ENCODE measurements at places on chromosomes 3 and 15.
A peak's percentile ranks its signal among the peaks of the same experiment; 100 is the strongest.

GRCh38 chr3:129122412-129123011 lies 908 bp upstream of the RAB43 start:
- DNase-seq = no peak

GRCh38 chr3:136780741-136781140 lies 28.6 kb upstream of the STAG1 start:
- DNase-seq = no peak

- no peak for DNase-seq
Measured at GRCh38 chr3:24365168-24365567, 129.5 kb downstream of the THRB start.

- DNase-seq = no peak
Measured at GRCh38 chr3:105359098-105359762, 7.5 kb upstream of the ALCAM start.

- no peak for DNase-seq
Measured at GRCh38 chr3:113339616-113340244, 101.6 kb downstream of the CFAP44 start.

DNA sequence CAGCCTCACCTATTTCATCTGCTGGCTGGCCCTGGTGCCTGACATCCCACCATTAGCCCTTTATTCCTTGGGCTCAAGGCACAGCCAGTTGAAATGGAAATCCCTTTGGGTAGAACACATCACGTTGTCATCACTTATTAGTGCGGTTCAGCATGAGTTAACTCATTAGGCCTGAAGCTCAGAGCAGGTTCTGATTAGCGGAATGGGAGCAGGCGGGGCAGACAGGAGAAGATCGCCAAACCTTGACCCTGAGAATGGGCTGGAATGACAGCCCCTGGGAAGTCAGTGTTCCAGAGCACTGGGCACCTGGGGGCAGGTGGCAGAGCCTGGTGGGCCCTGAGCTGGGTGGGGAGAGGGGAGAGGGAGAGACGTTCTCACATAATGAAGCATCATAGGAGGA lies 5.8 kb downstream of the ITGA11 start:
- DNase-seq = no peak

DNA sequence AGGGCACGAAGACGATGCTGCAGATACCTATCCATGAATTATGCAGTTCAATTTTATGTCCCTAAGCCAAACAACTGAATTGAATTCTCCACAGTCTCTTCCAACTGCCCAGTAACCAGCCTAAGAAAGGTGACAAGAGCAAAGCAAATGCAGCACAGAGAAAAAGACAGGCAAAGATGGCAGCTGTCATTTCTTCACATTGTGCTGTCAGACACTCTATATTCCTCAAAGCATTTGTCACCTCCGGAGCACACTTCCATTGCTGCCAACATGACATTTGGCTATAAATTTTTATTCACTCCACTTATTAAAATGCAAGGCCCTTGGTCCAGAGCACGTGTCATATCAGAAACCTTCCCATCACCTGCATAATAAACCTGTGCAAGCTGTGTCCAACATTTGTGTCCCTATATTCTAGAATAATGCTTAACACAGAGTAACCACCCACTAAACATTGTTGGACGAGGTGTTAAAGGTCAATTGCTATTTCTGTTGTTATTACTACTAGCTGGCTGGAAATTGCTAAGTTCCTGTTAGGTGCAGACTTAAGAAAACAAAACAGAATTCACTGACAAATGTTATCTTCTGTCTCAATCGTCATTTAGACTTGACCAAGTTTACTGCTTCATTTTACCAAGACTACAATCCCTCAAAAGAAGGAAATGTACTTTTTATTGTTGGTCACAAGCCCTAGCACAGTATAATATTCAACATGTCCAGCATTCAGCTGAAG lies 89.7 kb downstream of the MAGI1 start:
- DNase-seq = no peak

- DNase-seq = no peak
Measured at GRCh38 chr3:157513585-157513984, 10.4 kb upstream of the VEPH1 start.

DNA sequence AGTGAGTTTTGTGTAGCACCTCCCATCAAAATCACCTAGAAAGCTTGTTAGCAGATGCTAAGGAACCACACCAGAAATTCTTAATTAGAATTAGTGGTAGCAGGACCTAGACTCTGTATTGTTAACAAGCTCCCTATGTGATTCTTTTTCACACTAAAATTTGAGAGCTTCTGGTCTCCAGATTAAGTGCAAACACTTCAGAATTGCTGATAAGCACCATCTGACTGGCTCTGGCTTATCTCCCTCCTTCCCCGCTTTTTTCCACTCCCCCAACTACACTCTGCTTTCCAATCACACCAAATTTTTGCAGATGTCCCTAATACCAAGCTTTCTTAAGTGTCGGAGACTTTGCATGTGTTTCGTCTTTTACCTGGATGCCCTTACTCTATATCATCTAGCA lies 410.1 kb upstream of the DPH6 start:
- DNase-seq = no peak

DNA sequence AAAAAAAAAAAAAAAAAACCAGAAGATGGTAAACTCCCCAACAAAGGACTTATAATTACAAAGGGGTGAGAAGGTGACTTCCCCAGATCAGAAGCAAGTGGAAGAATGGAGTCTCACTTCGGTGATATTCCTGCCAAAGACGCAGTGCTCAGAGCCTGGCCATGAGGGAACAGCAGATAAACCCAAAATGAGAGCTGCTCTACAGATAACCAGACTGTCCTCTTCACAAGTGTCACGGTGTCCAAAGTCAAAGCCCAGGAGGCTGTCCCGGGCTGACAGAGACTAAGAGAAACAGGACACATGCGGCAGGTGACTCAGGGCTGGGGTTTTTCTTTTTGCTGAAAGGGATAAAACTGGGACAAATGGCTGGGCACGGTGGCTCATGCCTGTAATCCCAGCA lies 48.8 kb downstream of the HMCES start:
- DNase-seq = no peak

- peak; percentile 7 for DNase-seq
Measured at GRCh38 chr3:97656638-97657037, 107.9 kb upstream of the ARL6 start.

- no peak for DNase-seq
Measured at GRCh38 chr3:112199622-112200316, 66.7 kb upstream of the GCSAM start.

DNA sequence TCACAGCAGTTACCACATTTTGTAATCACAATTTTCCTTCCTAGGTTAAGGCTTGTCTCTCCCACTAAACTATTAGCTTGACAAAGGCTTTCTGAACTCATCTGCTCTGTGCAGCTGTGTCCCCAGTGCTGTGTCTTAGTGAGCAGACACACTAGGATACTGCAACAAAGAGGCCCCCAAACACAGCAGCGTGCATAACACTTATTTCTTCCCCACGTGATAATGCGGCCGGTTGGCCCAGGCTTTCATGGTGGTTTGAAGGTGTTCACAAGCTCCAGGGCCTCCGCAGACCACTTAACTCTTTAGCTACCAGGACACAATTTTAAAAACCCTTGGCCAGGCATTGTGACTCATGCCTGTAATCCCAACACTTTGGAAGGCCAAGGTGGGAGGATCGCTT lies 2.2 kb upstream of the HDAC11 start:
- DNase-seq = no peak

DNA sequence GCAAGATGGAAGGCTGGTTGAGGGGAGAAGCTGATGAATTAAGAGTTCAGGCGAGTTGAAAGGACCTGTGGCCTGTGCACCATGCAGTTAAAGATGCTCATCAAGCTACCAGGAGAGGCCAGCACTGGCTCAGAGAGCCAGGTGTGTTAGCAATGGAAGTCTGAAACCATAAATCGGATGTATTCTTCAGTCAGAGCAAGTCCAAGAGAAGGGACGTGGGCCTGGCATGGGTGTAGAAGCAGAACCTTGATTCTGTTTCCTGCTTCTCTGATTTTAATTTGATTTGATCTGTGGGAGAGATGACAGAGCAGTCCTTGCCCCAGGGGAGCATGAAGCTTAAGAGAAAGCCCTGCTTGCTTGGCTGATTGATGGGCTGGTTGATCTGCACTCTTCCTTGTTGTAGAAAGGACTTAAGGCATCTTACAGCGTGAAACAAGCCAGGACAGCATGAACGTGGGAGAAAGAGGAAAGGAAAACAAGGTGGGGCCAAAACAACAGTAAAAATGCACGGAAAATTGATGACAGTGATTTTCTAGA lies 10.9 kb downstream of the TM6SF1 start:
- no peak for DNase-seq

DNA sequence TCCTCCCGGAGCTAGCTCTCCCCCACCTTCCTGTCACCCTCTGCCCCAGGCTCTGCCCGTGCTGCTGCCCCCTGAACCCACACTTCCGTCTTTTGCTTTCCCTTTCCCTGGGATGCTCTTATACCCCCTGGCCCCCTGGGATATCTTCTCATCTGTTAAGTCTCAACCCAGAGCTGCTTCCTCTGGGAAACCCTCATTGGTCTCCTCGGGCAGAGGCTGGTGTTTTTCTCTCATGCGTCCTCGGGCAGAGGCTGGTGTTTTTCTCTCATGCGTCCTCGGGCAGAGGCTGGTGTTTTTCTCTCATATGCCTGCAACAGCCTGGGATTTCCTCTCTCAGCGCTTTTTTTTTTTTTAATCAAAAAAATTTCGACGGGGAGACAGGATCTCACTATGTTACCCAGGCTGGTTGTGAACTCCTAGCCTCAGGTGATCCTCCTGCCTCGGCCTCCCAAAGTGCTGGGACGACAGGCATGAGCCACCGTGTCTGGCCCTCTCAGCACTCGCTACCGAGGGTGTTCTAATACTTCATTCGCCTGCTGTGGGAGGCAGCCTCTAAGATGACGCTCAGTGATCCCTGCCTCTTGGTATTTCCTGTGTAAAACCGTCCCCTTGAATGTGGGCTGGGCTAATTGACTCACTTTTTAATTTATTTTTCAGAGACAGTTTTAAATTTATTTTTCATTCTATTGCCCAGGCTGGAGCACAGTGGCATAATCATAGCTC lies 62.7 kb upstream of the TFRC start:
- DNase-seq = no peak

DNA sequence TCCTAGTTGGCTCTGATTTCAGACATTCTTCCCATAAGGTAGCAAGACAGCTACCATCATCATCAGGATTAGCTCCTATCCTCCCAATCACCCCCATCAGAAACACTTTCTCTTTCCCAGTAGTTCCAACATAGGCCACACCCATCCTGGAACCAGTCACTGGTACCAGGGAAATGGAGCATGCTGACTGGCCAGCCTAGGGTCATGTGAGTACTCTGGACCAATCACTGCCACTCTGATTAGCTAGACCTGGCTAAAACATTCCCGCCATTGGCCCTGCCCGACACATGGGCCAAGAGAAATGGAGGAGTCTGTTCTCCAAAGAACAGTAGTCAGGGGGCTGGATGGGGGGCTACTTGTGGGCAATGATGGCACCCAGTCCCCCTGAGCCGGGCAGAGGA lies 12.4 kb downstream of the EFCC1 start:
- DNase-seq = no peak

DNA sequence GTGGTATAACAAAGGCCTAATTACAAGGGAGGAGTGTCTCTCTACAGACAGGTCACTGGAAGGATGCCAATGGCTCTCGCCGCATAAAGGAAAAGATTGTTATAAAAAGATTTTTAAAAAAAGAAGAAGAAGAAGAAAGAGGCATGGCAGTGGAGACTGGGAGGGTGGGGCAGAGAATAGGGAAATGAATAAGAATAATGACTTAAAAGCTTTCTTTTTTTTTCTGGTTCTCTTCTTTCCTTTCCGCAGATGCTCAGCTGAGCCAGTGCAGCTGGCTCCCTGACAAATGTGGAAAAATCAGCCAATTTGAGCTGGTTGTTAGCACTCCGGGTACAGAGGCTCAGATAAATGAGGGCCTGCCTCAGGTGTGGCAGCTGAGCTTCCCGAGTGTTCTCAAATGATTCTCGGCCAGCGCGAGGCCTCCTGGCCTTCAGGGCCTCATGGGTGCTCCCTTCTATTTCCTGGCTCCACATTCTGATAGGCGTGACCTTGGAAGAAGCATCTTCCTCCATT lies 234.1 kb downstream of the RORA start:
- DNase-seq = no peak

DNA sequence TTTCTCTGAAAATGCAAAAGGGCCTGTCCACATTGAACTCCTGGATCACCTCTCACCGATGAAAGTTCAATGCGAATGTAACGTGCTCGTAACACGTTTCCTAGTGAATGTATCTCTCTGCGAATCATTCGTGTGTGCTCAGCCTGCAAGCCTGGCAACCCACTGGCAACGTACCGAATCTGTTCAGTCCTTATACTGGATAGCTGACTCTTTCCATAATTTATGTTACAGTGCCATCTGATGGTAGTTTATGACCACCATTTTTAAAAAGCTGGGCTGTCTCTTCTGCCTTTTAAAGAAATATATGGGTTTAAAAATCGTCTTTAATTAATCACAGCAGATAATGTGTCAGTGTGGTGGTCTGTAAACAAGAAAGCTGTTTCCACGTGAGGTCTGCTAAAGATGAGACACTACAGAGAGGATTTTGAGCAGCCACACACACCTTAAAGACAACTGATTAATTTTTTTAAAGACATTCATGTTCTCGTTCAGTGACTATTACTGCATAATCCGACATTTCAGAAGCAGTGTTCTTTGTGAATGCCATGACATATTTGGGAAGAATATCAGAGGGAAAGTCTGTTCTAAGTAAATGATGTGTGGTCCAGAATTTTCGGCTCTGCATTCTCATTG lies 69.4 kb upstream of the FOXP1 start:
- DNase-seq = peak; percentile 31

DNA sequence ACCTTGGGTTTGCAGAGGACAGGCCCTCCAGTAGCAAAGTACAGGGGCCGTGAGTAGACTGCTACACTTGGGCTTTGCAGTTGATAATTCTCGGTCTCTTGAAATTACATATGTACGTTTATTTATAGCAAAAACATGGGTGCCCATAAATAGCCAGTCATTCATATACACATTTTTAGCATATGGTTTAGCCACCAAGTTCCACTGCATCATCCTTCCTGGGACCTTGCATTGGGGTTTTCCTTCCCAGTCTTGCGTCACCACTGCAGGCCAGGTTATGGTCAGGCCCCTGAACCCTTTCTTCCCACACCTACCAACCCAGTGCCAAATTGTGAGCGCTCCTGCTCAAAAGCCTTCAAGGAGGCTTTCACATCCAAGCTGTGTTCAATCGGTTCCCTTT lies 12.7 kb downstream of the KLHL25 start:
- no peak for DNase-seq

- DNase-seq = no peak
Measured at GRCh38 chr3:194522579-194523046, 35.8 kb upstream of the ATP13A3 start.

GRCh38 chr3:52534281-52535183 lies 875 bp upstream of the NT5DC2 start:
- peak; percentile 27 for DNase-seq

- DNase-seq = no peak
Measured at GRCh38 chr15:91186904-91187656, 87.0 kb downstream of the SV2B start.

Data from DMS153 (cell line).